ENCODE measurements at places on chromosomes 1 and 21.

- no peak for DNase-seq
These were observed 14.6 kb downstream of the MED18 start for GRCh38 chr1:28343405-28343804.

GRCh38 chr1:209927466-209927865 is 10.6 kb upstream of the SYT14 start:
- no peak for DNase-seq

DNA sequence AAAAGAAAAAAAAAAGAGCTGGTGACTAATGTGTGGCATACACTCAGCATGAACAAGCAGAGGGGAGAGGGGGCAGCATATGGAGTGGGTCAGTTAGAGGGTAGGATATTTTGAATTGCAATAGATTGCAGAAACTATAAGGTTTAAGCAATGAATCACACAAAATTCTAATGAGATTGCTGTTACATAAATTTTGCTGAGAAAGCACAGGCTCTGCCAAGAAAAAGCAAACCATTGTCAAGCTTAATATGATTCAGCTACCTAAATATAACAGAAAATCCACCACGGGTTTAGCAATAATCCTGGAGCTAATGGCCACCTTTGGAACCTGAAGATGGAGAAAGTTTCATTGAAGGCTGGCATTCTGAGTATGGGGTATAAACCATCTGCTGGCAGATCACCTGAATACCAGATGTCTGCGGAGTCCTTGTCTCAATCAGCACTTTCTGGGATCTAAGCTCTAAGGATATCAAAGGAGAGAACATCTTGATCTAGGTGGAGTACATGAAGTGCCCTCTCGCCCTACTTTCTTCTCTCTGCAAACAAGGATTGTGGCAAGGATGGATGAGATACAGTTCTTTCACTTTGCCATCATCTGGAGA is 30.3 kb upstream of the ANGPTL7 start:
- no peak for DNase-seq

- DNase-seq = no peak
These were observed 186.5 kb downstream of the ROR1 start for GRCh38 chr1:63960326-63960725.

DNA sequence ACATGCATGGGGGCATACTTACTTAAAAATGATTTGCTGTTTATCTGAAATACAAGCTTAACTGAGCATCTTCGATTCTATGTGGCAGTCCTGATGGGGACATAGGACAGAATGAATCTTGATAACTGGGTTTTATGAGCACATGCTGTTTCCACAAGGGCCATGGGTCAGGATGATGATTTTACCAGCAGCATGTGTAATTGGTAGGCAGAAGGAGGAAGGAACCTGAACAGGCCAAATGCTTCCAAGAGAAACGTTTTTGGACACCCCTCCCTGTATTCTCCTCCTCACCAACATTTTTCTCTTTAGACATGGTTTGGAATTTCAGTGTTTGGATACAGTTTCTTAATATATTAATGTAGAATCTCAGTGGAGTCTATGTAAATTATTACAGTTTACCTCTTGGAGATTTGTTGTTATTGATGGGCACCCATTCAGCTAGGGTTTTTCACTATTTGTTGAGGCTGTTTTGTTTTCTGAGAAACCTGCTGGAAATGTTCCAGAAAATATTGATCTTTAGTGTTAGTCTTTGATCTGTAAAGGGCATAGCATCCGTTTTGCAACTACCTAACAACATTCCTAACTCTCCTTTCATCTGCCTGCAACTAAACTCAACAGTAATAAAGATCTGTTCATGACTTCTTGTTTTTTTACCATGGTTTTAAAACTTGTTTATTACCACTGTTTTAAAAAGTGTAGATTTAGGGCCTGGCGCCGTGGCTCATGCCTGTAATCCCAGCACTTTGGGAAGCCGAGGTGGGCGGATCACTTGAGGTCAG is 42.0 kb downstream of the TBCE start:
- DNase-seq = no peak

DNA sequence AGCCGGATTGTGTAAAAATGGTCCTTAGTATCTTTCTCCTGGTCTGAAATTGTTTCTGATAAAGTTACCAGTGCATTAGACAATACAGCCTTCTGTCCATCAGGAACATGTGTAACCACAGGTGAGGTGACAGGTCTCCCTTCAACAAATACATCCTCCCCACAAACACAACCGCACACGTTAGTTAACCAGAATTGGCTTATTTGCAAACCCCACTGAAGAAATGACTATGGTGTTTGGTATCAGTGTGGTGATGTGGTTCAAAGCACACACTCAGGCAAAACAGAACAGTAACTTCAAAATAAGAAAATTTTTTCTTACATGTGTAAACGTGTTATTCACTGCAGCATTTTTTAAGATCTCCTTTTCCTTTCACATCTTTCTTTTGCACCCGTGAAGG is 517.2 kb upstream of the NR5A2 start:
- no peak for DNase-seq

DNA sequence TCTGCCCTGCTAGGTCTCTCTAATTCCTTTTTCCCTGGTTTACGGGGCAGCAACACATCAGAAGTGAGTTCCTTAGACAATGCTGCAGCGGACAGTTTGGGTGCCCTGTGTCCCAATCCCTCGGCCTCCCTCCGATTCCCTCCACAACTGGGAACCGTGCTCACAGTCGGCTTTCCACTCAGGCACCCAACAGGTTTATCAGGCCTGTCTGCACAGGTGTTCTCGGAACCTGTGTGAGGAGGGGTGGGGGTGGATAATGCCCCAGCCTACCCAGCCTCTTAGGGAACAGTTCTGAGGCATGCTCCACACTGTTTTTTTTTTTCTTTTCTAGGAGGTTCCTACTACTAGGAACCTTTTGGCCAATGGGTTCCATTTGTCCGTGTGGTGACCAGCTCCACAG is 131.2 kb downstream of the DISC1 start:
- DNase-seq = no peak

GRCh38 chr1:191026828-191027227 is 549.2 kb upstream of the BRINP3 start:
- DNase-seq = no peak

DNA sequence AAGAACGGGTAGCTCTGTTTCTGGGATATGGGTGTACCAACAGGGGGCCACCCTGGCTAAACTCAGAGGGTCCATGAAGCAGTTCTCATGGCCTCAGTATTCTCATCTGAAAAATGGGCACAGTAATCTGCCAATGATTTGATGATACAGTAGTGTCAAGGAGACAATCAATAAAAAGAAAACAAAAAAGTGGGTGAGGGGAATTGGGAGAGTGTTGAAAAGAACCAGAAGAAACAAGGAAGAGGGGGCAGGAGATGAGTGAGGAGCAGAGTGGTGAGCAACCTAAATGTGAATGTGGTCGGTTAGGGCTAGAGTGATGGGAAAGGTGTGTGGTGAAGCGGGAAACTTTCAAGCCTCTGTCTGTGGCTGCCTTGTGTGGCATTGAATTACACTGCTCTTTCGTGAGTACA is 2.0 kb downstream of the SLAMF7 start:
- no peak for DNase-seq

- DNase-seq = no peak
These were observed 166.1 kb downstream of the PDE4B start for GRCh38 chr1:65958561-65959350.

GRCh38 chr1:206890125-206891060 is 6.8 kb upstream of the IL24 start:
- DNase-seq = no peak

GRCh38 chr21:34589511-34590282 is 25.2 kb downstream of the RCAN1 start:
- DNase-seq = no peak

DNA sequence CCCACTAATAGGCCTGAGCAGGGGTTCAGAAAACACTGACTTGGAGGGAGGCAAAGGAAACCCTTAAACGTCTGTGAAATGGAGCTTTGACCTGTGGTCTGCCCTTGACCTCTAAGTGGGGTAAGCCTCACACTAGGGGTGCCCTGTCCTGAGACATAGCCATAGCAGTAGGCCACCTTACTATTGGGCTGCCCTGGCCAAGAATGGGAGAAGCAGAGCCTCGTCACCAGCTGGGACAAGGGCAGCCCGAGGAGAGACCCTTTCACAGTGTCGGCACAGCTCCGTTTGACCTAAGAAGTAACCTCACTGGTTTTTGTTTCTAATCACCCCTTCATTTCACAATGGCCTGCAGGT is 26.4 kb upstream of the IFNAR2 start:
- no peak for DNase-seq

DNA sequence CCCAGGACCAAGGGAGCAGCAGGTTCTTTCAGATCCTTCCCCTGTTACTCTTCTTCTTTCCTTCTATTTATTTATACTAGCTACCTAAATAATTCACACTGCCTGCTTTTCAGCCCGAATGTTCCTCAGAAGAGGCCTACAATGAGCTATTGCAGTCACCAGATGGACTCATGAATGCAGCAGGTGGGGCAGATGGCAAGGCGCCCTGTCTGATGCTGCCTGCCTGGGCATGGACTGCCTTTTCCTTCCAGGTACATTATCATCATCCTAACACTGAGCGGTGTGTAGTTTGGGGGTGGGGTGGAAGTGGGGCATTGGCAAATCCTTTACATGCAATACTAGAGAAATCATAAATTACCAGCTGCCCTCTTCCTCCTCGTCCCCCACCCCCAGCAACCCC is 17.6 kb downstream of the ESRRG start:
- DNase-seq = no peak

DNA sequence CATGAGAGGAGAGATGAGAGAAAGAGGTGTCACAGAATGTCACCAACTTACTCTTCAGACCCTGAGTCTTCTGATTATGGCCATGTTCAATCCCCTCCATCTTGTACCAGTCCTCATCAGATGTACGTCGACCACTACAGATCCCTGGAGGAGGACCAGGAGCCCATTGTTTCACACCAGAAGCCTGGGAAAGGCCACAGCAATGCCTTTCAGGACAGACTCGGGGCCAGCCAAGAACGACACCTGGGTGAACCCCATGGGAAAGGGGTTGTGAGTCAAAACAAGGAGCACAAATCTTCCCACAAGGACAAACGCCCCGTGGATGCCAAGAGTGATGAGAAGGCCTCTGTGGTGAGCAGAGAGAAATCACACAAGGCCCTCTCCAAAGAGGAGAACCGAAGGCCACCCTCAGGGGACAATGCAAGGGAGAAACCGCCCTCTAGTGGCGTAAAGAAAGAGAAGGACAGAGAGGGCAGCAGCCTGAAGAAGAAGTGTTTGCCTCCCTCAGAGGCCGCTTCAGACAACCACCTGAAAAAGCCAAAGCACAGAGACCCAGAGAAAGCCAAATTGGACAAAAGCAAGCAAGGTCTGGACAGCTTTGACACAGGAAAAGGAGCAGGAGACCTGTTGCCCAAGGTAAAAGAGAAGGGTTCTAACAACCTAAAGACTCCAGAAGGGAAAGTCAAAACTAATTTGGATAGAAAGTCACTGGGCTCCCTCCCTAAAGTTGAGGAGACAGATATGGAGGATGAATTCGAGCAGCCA is 8.0 kb downstream of the ELOA start:
- DNase-seq = peak; percentile 51

DNA sequence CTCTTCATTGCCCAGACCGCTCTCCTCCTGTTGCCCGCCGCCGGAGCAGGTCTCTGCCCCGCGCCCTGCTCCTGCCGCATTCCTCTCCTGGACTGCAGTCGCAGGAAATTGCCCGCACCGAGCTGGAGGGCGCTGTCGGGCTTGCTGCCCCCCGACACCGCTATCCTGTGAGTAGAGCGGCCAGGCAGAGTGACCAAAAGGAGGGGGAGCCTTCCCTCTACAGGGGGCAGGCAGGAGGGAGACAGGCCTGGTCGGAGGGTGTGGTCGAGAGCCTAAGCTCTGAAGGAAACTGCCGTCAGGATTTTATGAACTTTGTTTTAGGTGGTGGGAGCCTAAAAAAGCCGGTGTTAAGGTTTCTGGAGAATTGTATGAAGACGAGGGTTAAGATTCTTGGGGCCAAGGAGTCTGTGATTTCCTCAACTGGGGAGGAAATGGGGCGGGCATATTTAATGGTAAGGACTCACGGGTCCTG is 517 bp downstream of the LRIG2 start:
- DNase-seq = no peak

DNA sequence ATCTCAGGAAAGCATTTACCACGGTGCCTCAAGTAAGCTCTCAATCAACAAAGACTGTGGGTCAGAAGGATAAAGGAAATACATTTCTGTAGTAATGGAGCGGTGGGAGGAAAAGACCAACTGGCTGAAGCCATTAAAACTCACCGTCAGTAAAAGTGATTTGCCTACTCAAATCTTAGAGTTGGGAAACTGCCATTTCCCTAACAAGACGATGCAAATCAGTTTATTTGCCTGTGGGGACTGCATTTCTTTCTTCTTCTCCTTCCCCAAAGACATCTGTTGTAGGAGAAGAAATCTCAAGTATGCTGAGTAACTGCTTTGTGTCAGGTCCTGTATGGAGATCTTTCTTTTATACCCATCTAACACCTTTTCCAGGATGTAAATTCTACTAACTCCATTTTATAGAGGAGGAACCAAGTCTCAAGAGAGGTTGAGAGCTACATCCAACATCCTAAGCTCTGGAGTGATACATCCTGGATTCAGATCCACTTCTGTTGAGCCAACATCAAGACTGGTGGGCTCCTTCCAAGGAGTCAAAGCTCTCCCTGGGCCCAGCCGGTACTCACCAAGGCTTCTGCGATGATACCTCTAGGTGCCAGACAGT is 219.3 kb upstream of the FGGY start:
- DNase-seq = no peak

- DNase-seq = no peak
These were observed 29.1 kb downstream of the TBX15 start for GRCh38 chr1:118958937-118959631.

DNA sequence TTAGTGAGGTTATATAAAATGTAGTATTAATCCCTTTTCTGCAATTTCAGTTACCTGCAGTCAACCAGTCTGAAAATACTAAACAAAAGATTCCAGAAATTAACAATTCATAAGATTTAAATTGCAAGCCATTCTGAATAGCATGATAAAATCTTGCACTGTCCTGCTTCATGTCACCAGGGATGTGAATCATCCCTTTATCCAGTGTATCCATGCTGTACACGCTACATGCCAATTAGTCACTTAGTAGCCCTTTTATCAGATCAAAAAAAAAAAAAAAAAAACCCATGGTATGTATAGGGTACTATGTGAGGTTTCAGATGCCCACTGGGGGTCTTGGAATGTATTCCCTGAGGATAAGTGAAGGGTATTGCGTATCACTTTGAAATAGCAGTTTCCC is 191.3 kb upstream of the HP1BP3 start:
- DNase-seq = no peak

DNA sequence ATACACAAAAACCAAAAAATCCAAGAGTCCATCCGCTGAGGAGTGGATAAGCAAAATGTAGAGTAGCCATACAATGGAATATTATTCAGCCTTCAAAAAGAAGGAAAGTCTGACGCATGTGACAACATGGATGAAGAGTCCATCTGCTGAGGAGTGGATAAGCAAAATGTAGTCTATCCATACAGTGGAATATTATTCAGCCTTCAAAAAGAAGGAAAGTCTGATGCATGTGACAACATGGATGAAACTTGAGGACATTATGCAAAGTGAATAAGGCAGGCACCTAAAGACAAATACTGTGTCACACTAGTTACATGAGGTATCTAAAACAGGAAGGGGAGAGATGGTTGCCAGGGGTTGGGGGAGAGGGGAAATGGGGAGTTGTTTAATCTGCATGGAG is 14.0 kb upstream of the IGSF21 start:
- DNase-seq = no peak

Data from stimulated activated CD8-positive, alpha-beta memory T cell treated with anti-CD3 and anti-CD28 coated beads, Interleukin-4, amount 100 ng/mL, for 48 hours (primary cell).